ENCODE measurements at places on chromosomes 11 and 22. TPM values are rescaled to one million over a fixed set of nuclear protein-coding genes. Genes with fewer than 3 reads are reported as not detected.

DNA sequence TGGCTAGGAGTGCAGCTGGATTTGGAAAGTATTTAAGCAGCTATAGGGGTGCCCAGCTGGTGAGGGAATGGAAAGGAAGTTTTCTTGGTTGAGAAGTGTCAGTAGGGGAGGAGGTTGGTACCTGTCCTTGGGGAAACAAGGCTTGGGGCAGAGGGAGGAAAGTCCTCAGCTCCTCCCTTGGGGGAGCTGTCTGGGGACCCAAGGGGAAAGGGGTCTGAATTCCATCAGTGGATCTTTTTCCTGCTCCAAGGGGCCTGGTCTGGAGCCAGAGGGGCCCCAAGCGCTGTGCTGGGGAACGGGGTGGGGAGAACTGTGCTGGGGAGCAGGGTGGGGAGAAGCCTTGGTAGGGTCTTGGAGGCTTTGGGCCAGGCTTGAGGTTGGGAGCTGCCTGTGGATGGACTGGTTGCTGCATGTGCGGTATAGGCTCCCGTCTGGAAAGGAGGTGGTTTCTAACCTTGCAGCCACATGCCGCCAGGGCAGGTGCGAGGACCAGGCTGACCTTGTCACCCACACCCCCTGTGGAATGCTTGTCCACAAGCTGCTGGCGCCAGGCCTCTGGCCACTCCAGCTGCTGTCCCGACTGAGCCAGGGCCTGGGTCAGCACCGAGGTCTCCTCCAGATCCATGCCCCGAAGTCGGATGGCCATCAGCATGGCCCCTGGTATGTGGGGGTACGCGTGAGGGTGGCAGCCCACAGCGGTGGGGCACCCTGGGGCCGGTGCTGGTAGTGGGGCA, 963 bp downstream of the TYMP start:
- DNase-seq = no peak
- H3K27me3 ChIP-seq = no peaks in the 10 kb centered on the region
- peak overlapping the region; percentile 79 for H3K4me3 ChIP-seq
- peaks cover 7% of the 10 kb centered on the region for H3K4me1 ChIP-seq

DNA sequence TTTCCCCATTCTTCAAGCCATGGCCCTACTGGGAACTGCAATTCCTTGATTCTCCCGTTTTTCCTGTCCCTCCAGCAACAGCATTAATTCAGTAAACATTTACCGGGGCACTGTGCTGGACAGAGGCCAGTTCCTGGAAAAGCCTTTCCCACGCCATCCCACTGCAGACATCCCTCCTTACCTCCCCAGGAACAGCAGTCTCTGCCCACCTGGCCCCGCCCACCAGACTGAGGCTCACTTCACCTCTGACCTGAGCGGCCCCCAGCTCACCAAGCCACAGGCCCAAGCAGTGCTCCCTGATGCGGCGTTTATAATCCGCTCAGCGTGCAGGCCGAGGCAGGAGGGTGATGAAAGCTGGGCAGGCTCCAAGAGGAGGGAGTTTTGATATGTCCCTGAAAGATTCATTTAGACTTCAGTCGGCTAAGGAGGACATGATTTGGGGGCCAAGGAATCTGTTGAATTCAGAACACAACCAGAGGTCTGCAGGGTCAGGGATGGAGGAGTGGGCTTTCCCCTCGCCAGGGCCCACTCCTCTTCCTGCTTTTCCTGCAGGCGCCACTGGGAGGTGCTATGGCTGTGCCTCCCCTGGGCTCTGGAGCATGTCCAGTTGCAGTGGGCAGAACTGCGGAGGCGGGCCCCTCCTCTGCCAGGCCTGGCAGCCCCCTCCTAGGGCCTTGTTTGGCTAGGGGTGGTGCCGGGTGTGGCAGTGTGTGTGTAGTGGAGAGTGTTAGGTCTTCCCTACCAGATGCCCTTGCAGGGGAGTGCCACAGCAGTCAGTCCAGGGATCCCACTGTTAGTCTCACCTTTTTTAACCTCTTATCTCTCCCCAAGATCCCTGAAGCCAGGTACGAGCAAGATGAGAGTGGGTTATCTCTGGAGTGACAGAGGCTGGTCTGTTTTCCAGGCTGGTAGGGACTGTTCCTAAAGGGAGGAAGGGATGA, 1.4 kb upstream of the TAGLN start:
- no peaks in the 10 kb centered on the region for H3K27me3 ChIP-seq
- no peak overlapping the region for H3K4me3 ChIP-seq
- peaks cover 6% of the 10 kb centered on the region for H3K4me1 ChIP-seq
- no peak for DNase-seq
- H3K27ac ChIP-seq = no peak overlapping the region

GRCh38 chr22:33715237-33715985, 204.9 kb downstream of the LARGE1 start:
- no peak for DNase-seq
- no peaks in the 10 kb centered on the region for H3K27me3 ChIP-seq
- H3K4me3 ChIP-seq = no peak overlapping the region
- H3K4me1 ChIP-seq = no peaks in the 10 kb centered on the region
- H3K27ac ChIP-seq = no peak overlapping the region

DNA sequence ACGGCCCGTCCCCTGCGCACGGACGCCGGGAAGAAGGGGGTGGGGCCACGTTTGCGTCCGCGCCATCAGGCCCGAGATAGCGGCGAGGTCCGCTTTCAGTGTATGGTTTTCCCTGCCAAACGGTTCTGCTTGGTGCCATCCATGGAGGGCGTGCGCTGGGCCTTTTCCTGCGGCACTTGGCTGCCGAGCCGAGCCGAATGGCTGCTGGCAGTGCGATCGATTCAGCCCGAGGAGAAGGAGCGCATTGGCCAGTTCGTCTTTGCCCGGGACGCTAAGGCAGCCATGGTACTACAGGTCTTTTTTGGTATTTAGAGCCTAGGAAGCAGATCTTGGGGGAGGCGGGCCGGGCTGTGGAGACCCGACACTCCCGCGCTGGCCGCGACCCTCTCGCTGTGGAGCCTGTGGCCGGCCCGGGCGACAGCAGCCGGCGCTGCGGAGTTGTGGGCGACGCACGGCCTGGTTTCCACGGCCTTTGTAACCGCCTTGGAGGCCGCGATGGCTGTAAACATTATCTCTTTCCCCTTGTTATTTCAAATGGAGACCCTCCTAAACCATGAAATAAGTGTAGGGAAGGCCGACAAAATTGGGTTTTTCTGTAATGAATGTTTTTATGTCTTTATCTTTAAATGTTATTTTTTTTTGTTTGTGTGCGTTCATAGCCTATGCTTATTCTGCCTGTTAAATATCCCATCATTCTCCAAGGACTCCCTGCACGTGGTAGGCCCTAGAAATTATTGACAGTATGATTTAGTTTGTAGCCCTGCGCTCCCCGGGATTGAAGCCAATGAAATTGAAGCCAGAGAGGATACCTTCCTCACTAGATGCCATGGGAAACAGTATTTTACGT, at the start of gene AASDHPPT:
TSS of gene AASDHPPT (plus strand) at position 54 of the 847 bp plus-strand sequence. CDS start at position 103, 49 bp downstream.
- H3K4me1 ChIP-seq = peaks cover 16% of the 10 kb centered on the region
- H3K27me3 ChIP-seq = no peaks in the 10 kb centered on the region
- H3K27ac ChIP-seq = peak within 1 kb of the TSS; percentile 87

GRCh38 chr22:45061332-45061731, 51.5 kb upstream of the PHF21B start:
- no peak for DNase-seq
- H3K36me3 ChIP-seq = no peaks in the 10 kb centered on the region
- H3K27ac ChIP-seq = no peak overlapping the region
- peaks cover 5% of the 10 kb centered on the region for H3K4me1 ChIP-seq

DNA sequence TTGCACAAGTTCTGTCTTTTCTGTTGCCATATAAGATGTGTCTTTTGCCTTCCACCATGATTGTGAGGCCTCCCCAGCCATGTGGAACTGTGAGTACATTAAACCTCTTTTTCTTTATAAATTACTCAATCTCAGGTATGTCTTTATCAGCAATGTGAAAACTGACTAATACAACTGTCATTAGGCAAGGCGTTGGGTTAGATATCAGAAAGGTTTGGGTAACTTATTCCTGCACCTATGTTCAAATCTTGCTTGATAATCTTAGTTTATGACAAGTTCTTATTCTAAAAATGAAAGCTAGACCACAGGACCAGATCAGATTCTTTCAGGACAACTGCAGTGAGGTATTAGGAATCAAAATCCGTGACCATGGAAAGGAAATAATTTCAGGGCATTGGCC, 160.6 kb upstream of the BDNF start:
- DNase-seq = no peak
- no peaks in the 10 kb centered on the region for H3K4me1 ChIP-seq
- H3K27me3 ChIP-seq = no peaks in the 10 kb centered on the region
- H3K4me3 ChIP-seq = no peak overlapping the region
- no peaks in the 10 kb centered on the region for H3K36me3 ChIP-seq
- H3K27ac ChIP-seq = no peak overlapping the region

DNA sequence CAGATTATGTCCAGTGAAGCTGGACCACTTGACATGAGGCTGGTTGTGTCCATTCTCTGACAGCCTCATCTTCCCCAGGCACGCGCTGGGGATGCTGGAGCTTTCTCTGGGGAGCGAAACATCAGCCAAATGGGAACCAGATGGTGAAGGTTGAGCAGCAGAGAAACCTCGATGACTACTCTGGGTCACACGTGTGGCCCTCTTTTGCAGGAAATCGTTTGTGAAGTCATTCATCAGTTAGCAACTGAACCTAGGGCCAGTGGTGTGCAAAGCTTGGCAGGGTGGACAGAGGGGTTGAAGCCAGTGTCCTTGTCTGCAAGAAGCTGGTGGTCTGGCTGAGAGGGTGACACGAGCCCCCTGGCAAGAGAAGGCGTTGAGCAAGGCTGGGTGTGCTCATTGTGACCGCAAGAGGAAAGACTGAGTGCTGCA, 109.8 kb downstream of the ZBTB16 start:
- H3K36me3 ChIP-seq = no peaks in the 10 kb centered on the region
- DNase-seq = no peak
- H3K27ac ChIP-seq = no peak overlapping the region
- peaks cover 7% of the 10 kb centered on the region for H3K27me3 ChIP-seq
- no peak overlapping the region for H3K4me3 ChIP-seq

DNA sequence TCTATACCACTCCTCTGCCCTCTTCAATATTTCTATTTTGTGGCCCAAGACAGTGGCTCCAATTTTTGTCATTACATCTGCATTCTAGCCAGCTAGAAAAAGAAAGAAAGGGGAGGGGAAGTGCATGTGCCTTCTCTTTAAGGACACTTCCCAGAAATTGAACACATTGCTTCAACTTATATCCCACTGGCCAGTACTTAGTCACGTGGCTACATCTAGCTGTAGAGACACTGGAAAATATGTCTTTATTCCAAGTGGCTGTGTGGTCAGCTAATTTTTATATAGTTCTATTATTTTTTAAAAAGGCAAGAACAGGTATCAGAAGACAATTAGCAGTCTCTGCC, 200.4 kb downstream of the SNX19 start:
- H3K27ac ChIP-seq = no peak overlapping the region
- H3K27me3 ChIP-seq = no peaks in the 10 kb centered on the region
- no peak overlapping the region for H3K4me3 ChIP-seq
- no peaks in the 10 kb centered on the region for H3K4me1 ChIP-seq

DNA sequence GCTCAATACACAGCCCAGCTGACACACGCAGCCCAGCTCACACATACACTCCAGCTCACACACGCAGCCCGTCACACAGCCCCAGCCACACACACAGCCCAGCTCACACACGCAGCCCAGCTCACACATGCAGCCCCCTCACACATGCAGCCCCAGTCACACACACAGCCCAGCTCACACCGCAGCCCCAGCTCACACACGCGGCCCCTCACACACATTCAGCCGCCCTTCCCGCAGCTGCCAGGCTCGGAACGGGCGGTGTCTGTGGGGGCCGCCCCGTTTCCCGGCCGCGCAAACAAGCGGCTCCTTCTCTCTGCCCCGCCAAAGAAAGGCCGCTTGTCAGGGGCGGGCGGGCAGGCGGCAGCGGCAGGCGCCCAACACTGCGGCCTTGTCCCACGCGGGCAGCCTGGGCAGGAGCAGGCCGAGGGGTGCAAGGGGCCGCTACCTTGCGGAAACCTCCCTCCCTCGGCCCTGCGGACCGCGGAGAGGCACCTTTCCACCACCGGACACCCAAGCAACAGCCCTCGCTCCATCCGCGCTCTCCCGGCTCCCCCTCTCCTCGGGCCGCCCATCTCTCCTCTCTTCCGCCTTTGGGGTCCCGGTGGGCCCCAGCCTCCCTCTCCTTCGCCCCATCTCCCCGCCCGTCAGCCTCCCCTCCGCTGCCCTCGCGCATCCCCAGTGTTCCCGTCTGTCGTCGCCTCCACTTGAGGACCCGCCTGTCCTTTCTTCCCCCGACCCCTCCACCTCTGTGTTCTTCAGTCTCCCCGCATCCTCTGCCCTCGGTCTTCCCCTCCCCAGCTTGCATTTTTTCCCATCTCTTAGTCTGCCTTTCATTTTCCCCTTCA, 2.2 kb downstream of the PHLDB1 start:
- no peaks in the 10 kb centered on the region for H3K27me3 ChIP-seq
- H3K27ac ChIP-seq = no peak overlapping the region
- H3K4me3 ChIP-seq = no peak overlapping the region
- no peak for DNase-seq
- H3K4me1 ChIP-seq = peaks cover 10% of the 10 kb centered on the region

OR2D2 gene
- total RNA-seq = 0.49 TPM

ANO3 gene
- not detected for total RNA-seq
